ENCODE measurements at places on chromosomes 2 and 18.

- H3K27ac ChIP-seq = no peak overlapping the region
- no peak overlapping the region for H3K4me3 ChIP-seq
- H3K4me1 ChIP-seq = peaks cover 2% of the 10 kb centered on the region
- no peaks in the 10 kb centered on the region for H3K27me3 ChIP-seq
- no peaks in the 10 kb centered on the region for H3K36me3 ChIP-seq
- DNase-seq = no peak
Measured at GRCh38 chr2:26534865-26535662, 57.1 kb upstream of the OTOF start.

- no peaks in the 10 kb centered on the region for H3K27me3 ChIP-seq
- H3K4me1 ChIP-seq = no peaks in the 10 kb centered on the region
- no peak overlapping the region for H3K4me3 ChIP-seq
- no peak overlapping the region for H3K27ac ChIP-seq
Measured at GRCh38 chr2:179184610-179185009, 80.0 kb downstream of the SESTD1 start.

DNA sequence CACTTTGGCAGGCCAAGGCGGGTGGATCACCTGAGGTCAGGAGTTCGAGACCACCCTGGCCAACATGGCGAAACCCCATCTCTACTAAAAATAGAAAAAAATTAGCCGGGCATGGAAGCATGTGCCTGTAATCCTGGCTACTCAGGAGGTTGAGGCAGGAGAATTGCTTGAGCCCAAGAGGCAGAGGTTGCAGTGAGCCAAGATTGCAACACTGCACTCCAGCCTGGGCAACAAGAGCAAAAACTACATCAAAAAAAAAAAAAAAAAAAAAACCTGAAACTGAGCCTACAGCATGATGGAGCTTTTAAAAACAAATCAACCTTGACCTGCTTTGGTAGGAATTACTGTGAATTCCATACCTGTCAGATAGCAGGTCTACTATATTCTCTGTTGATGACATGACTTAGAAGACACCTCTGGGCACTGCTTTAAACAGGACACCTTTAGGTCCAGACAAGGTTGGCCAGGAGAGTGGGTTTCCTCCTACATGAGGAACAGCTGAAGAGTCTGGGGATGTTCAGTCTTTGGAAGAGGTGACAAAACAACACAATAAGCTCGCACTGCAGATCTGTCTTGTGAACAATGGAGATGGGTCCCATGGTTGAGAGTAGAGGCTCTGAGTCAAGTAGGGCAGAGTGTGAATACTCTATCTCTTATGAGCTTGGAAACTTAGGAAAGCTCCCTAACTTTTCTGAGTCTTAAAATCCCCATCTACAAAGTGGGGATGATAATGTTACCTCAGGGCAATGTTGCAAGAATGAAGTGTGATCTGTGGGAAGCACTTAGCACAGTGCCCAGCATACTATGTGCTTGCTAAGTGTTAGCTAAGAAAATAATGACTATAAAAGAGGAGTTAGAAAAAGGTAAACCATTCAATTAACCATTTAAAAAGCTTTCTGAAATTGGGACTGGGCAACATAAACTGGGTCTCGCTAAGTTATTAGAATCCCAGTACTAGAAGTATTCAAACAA is 25.2 kb downstream of the TMEM163 start:
- no peaks in the 10 kb centered on the region for H3K36me3 ChIP-seq
- no peaks in the 10 kb centered on the region for H3K27me3 ChIP-seq

- no peak overlapping the region for H3K4me3 ChIP-seq
- no peak for DNase-seq
- H3K27ac ChIP-seq = no peak overlapping the region
- no peaks in the 10 kb centered on the region for H3K36me3 ChIP-seq
- H3K27me3 ChIP-seq = no peaks in the 10 kb centered on the region
Measured at GRCh38 chr2:223997938-223998337, 40.7 kb downstream of the MRPL44 start.

- no peaks in the 10 kb centered on the region for H3K4me1 ChIP-seq
- no peaks in the 10 kb centered on the region for H3K27me3 ChIP-seq
- DNase-seq = no peak
- H3K4me3 ChIP-seq = no peak overlapping the region
- H3K36me3 ChIP-seq = no peaks in the 10 kb centered on the region
Measured at GRCh38 chr2:73043276-73043675, 28.2 kb downstream of the SFXN5 start.

DNA sequence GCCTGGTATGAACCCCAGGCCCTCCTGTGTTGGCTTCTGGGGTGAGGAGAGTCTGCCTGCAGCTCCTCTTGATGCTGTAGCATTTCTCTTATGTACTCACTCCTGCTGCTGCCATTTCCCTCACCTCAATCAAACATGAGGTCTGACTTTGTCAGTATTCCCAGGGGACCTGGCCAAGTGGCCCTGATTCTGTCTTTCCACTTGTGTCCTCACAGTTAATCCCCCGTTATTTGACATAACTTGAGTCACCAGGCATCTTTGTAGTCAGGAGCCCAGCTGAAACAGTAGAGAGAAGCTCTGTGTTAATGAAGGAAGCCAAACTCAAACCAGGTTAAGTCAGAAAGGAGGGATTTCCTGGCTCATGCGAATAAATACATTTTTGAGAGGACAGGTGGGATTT is 55.0 kb downstream of the SLC9A2 start:
- H3K4me1 ChIP-seq = no peaks in the 10 kb centered on the region
- H3K36me3 ChIP-seq = no peaks in the 10 kb centered on the region
- H3K4me3 ChIP-seq = no peak overlapping the region
- no peak overlapping the region for H3K27ac ChIP-seq

GRCh38 chr2:112061840-112062239 is 6.8 kb downstream of the TMEM87B start:
- no peak overlapping the region for H3K4me3 ChIP-seq
- peaks cover 14% of the 10 kb centered on the region for H3K4me1 ChIP-seq
- H3K27me3 ChIP-seq = no peaks in the 10 kb centered on the region
- DNase-seq = no peak
- peaks cover 12% of the 10 kb centered on the region for H3K36me3 ChIP-seq

DNA sequence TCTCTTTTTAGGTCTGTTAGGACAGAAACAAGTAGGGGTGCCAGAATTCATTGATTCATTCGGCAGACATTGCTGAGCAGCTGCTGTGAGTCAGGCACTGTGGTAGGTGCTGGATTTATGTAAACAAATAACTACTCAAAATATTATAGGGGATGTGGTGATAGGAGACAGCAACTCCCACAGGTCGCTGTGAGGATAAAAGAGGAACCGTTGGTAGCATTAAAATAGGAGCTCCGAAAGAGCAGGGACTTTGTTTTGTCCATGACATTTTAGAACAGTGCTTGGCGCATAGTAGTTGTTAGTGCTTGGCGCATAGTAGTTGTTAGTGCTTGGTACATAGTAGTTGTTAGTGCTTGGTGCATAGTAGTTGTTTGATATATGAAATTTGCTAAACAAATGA is 29.2 kb downstream of the ATP6V1C2 start:
- H3K4me1 ChIP-seq = no peaks in the 10 kb centered on the region
- DNase-seq = no peak
- no peaks in the 10 kb centered on the region for H3K36me3 ChIP-seq

DNA sequence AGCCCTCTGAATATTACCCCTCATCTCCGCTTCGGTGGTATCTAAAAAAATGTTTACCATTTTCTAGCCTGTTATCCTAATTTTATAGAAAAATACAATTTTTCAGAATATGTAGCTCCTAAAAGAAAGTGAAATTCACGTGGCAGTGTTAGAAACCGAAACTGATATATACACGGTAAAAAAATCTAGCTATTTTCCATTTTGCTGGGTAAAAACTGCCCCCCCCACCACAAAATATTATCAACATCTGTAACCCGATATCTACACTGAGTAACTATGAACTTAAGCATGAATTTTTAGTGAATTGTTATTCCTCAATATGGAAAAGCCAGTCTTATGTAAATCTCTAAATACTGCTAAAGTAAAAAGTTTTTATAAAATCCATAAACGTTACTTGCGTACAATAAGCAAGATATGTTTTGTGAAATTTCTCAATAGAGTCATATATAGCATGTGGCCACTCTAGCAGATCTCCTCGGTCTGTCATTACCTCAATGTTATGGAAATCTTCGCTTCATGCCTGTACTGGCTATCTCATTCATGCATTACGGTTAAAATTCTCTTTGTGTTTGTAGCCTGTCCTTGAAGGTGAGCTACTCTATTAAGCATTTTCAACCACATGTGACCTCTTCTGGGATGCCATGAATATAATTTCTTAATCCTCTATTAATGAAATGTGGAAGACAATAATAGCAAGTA is 524.2 kb downstream of the TRIB2 start:
- DNase-seq = no peak
- no peaks in the 10 kb centered on the region for H3K4me1 ChIP-seq
- H3K27me3 ChIP-seq = no peaks in the 10 kb centered on the region
- no peak overlapping the region for H3K27ac ChIP-seq
- H3K4me3 ChIP-seq = no peak overlapping the region
- H3K36me3 ChIP-seq = no peaks in the 10 kb centered on the region

DNA sequence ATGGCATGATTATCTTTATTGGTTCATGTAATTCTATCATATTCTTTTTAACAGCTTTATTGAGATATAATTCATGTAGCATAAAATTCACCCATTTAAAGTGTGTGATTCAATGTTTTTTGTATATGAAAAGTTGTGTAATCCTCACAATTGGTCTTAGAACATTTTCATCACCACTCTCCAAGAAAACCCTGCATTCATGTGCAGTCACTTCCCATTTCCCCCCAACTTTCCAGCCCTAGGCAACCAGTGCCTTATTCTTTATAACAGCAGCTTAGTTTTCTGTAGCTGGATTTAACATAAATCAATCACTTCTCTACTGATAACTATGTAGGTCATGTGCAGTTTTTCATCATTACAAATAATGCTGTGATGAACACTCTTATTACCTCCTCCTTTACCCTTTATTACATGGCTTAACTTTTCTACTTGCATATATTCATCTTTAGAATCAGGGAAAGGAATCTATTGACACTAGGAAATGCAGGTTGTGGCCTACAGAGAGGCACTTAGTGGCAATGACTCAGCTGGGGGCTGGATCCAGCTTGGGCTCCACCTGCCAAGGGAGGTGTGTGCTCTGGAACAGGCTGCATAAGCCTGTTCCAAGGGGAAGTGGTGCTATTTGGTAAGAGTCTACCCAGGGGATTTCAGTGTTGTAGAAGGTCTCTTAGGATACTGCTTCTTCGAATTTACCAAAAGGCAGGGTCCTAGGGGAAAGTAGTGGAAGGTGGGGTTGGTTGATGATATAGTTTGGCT is 89.1 kb downstream of the ETAA1 start:
- H3K27ac ChIP-seq = no peak overlapping the region
- H3K4me1 ChIP-seq = no peaks in the 10 kb centered on the region
- no peak overlapping the region for H3K4me3 ChIP-seq
- peak; percentile 25 for DNase-seq
- H3K36me3 ChIP-seq = no peaks in the 10 kb centered on the region

DNA sequence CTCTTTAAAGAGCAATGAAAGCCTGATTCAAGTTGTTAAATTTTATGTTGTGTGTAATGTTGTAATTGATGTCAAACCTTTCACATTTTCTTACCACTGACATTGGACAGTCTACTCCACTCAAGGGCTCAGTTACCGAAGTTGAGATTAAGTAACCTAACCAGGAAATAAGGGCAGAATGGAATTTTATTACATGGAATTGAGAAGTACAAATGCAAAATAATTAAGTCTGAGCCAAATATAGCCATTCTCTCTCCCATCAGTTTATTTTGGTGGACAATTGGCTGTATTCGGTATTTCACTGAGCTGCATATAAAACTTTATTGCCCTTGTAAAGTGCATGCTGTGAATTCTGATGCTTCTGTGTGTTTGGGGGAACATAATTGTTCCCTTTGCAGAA is 231.5 kb downstream of the TTC32 start:
- H3K27ac ChIP-seq = no peak overlapping the region
- DNase-seq = no peak
- no peaks in the 10 kb centered on the region for H3K27me3 ChIP-seq
- H3K36me3 ChIP-seq = no peaks in the 10 kb centered on the region

DNA sequence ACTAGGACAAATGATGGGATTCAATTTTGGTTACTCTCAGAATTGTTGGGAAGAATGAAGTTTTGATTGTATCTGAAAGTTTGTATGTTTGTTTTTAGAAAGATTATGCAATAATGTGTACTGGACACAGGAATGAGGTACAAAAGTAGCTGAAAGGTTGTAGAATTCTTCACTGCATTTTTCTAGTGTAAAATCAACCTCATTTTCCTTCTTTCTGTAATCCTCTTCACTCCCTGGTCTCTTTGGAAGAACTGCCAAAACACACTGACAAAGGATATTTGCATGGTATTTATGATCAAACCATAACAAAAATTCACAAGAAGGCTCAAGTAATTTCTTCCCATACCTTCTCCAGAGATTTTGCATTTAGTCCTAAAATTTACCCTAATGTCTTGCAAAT is 110.7 kb downstream of the ZEB2 start:
- H3K4me1 ChIP-seq = no peaks in the 10 kb centered on the region
- no peaks in the 10 kb centered on the region for H3K27me3 ChIP-seq
- no peaks in the 10 kb centered on the region for H3K36me3 ChIP-seq
- no peak overlapping the region for H3K4me3 ChIP-seq

- peaks cover 31% of the 10 kb centered on the region for H3K4me1 ChIP-seq
- no peaks in the 10 kb centered on the region for H3K36me3 ChIP-seq
- no peaks in the 10 kb centered on the region for H3K27me3 ChIP-seq
- DNase-seq = peak; percentile 65
Measured at GRCh38 chr2:55051026-55051866, 995 bp upstream of the RTN4 start.

- peaks cover 6% of the 10 kb centered on the region for H3K4me1 ChIP-seq
- H3K4me3 ChIP-seq = no peak overlapping the region
- H3K36me3 ChIP-seq = no peaks in the 10 kb centered on the region
- DNase-seq = no peak
Measured at GRCh38 chr18:39862341-39862740, 2092.7 kb upstream of the PIK3C3 start.

DNA sequence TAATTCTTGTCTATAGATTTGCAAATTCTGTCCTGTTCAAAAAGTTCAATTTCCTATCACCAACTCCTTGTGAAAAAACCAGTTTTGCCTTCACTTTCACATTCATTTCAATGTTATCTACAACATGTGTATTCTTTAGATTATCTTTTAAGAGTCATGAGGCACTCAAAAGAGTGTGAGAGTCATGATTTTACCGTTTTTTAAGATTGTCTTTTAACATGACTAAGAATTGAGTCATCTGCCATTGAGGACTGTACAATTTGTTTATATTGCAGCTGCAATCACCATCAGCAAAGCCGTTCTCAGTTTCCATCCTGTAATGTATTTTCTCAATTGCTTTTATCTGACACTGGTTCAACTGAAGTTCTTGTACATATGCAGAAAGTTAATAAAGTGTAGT is 275.8 kb downstream of the LNPK start:
- no peak overlapping the region for H3K27ac ChIP-seq
- DNase-seq = no peak
- no peaks in the 10 kb centered on the region for H3K4me1 ChIP-seq
- no peaks in the 10 kb centered on the region for H3K36me3 ChIP-seq
- no peaks in the 10 kb centered on the region for H3K27me3 ChIP-seq
- H3K4me3 ChIP-seq = no peak overlapping the region
